NCI-H2171 (cell line): ENCODE measurements at places on chromosomes 13 and 19.
A peak's percentile ranks its signal among the peaks of the same experiment; 100 is the strongest.

DNA sequence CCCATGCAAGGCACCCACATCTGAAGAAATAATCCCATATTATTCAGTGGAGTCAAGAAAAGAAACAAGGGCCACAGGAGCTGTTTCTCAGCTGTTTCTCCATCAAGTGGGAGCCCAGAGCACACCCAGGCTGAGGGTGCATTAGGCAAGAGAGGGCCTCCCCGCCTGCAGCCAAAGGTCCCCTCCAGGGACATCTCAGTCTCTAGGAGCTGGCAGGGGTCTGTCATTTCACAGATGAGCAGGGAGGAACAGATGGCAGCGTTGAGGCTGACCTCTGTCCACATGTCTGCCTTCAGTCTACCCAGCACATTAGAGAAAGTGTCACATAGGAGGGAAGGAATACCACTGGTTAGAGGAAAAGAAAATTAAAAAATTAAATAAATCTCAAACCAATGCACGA lies 157.7 kb downstream of the ZNF536 start:
- DNase-seq: peak; percentile 7

- DNase-seq: no peak
These were observed 92.7 kb downstream of the AKAP11 start for GRCh38 chr13:42364613-42365000.

DNA sequence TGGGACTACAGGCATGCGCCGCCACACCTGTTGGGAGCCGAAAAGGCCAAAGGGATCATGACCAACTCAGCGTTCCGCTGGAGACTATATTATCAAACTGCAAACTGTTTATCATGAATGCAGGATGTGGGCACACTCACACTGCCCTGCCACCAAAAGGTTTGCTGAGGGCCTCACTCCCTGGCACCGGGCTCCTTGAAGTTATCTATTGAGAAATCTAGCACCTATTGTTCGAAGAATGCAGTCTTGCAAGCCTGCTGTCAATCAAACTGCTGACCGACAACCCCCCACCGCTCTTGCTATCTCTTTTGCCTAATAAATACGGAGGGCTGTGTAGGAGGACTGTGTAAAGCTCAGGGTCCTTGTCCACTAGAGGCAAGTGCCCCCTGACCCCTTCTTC lies 5.2 kb upstream of the ZNF836 start:
- no peak for DNase-seq

DNA sequence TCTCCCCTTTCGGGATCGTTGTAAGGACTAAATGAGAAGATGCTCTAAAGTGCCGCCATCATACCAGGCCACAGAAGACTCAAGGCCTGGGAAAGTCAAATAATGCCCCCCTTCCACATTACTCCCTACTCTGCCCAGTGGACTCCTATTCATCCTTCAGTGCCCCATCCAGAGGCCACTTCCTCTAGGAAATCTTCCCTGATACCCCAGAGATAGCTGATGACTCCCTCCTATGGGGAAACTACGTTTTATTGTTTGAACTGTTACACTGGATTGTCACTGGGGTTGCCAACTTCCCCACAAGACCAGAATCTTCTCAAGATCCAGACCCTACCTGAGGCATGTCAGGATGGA lies 14.2 kb downstream of the MEIS3 start:
- DNase-seq: no peak

- DNase-seq: no peak
These were observed 4.0 kb downstream of the RDH13 start for GRCh38 chr19:55058781-55059610.

DNA sequence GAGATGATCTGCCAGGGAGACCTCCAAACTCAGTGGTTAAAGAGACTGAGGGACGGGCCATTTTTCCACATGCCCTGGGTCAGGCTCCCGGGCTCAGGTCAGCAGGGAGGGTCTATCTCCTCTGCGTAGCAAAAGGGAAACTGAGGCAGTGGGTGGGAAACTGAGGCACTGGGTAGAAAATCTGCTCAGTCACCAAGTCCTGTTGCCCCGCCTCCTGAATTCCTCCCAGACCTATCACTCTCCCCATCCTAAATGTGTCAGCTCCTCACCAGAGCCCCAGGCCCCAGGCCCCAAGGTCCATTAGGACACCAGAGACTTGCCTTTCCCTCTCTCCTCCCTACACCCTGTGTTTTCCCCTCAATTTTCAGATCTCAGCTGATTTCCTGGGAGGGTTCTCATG lies 2.4 kb downstream of the CD320 start:
- no peak for DNase-seq

- DNase-seq: no peak
These were observed 15.4 kb upstream of the CSNK1G2 start for GRCh38 chr19:1925544-1925943.

DNA sequence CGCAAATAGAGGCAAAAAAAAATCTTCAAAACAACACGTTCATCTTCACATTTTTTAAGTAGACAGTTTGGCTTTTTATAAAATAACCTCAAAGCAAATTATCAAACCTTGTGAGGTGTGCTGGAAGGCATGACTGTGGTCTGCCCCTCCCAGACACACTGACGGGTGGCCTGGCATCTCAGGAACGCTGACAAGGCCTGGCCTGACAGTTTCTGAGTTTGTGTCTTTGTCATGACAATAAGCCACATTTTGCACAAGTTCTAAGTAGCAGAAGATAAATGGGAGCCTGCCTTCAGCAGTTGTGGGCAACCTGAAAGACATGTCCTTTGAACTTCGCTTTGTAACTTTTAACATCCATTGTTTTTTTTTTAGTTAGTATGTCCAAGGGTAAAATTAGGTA lies 38.5 kb downstream of the SOX21 start:
- no peak for DNase-seq

DNA sequence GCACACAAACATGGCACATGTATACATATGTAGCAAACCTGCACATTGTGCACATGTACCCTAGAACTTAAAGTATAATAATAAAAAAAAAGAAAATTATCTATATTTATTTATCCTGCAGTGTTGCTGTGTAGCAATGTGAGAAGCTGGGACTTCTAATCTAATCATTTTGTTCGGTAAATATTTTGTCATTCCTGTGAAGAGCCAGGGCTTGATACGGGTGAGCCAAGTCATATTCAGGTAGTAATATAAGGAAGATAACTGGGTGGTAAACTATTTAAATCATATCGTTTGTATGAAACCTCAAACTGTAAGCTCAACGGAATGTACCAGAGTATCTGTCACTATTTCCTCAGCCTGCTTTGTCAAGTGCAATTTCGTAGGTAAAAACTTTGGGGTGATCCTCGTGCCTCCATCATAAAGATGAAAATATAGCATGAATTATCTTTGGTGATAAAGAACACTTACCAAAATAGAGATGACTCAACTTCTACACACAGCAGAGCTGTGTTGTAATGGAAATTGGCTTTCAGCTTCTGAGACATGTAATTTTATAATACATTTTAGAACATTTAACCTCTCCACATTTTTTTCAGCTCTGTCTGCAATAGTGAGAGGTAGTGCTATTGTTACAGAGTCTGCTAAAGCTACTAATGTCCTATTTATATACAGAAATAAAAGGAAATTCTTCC lies 92.9 kb downstream of the PCDH9 start:
- no peak for DNase-seq

GRCh38 chr13:44128552-44129001 lies 245.0 kb upstream of the SERP2 start:
- DNase-seq: no peak

GRCh38 chr19:8423817-8424223 lies 10.7 kb downstream of the MARCHF2 start:
- DNase-seq: peak; percentile 33

GRCh38 chr13:86554066-86554465 lies 754.8 kb upstream of the SLITRK6 start:
- no peak for DNase-seq

- no peak for DNase-seq
These were observed 17.7 kb upstream of the SERPINE3 start for GRCh38 chr13:51321836-51322235.

DNA sequence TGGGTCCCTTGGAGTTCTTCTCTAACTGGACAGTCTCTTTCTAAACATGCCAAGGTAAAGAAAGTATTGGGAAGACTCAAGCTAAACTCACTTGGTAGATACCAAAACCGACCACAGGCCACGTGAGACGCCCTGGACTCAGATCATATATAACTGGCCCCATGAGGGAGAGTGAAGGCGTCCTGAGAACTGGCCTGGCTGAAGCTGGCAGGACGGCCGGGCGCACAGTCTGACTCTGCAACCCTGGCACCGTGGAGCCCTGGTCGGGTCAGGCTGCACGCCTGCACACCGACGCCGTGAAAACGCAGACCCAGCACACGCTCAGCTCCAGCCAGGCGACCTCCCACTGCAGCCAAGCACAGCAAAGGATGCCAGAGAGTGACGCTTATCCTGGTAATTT lies 122.5 kb upstream of the SPACA7 start:
- DNase-seq: no peak

GRCh38 chr19:14556662-14557188 lies 15.1 kb downstream of the NDUFB7 start:
- DNase-seq: no peak

DNA sequence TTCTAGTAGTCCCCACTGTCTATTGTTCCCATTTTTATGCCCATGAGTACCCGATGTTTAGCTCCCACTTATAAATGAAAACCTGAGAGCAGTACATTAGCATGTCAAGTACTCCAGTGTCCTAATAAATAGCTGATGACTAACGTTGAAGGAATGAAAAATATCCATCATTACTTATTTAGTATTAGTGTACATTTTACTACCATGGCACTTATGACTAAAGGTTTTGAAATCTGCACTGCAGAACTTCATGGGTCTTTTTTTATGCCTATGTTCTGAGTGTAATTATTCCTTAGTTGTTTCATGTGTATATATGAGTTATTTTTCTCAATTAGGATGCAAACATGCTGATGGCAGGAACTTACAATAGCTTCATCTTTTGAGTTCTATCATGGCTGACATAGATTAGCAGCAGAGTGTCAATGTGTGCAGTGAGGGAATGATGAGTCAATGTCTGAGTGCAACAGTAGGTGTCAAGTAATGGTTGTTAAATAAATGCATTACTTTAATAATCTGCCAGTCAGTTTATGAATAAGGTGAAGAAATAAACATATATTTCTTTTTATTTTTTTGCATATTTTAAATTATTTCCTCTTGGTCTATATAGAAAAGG lies 188.4 kb downstream of the ITGBL1 start:
- no peak for DNase-seq

DNA sequence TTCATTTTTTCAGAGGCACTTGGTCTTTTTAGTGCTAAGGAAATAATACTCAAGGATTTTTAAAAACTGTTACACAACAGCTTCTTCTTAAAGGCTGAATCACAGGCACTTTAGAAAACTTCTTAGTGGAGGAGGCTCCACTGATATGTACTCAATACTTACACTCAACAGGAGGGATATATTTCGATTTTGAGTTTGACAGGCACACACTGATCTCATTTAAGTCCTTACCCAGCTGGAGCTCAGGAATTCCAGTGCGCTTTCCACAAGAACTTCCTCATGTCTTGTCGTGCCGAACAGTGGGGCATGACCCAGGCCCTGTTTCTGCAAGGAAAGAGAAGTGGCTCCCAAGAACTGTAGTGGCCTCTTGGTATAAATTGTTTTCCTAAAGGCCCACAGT lies 103.8 kb downstream of the RGCC start:
- DNase-seq: no peak

DNA sequence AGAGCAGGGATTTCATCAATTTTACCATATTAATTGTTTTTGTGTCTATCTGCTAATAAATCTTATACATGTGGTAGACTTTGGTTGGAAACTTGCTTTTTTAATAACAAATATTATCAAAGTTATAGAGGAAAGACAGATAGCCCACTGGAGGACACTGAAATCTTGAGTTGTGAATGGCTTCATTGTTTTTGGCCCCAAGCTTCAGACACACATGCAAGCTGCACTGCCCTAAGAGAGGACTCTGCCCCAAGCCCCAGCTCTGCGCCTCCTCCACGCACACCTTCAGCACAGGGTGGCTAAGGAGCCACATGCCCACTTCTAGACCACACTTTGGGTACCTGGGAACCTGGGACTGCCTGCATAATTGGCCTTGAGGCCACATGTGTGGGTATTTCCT lies 35.2 kb downstream of the RCBTB2 start:
- no peak for DNase-seq

- no peak for DNase-seq
These were observed 14.9 kb downstream of the SPART start for GRCh38 chr13:36331280-36331679.

- DNase-seq: no peak
These were observed 85.6 kb downstream of the KL start for GRCh38 chr13:33101835-33102234.

- no peak for DNase-seq
These were observed 442.9 kb downstream of the HS6ST3 start for GRCh38 chr13:96532804-96533203.

GRCh38 chr19:13234518-13234917 lies 84.3 kb downstream of the IER2 start:
- no peak for DNase-seq

DNA sequence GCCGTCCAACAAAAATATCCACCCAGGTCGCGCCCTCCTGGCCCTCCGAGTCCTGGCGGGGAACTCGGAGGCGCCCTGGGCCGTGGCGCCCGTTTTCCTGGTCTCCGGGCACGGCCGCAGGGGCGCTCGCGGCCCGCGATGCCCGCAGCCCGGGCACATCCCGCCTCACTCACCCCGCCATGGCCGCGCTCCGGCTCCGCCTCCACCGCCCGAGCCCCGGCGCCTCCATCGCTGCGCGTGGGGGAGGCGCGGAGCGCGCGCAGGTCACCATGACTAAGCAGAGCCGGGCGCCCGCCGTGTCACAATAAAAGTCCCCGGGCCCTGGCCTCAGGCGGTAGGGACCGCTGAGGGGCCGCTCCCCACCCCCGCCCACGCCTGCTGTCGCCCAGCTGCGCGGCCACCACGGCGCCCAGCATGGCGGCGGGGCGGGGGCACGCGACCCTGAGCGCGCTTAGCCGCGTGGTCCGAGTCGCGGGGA lies 593 bp downstream of the KEAP1 start:
- DNase-seq: peak; percentile 94

DNA sequence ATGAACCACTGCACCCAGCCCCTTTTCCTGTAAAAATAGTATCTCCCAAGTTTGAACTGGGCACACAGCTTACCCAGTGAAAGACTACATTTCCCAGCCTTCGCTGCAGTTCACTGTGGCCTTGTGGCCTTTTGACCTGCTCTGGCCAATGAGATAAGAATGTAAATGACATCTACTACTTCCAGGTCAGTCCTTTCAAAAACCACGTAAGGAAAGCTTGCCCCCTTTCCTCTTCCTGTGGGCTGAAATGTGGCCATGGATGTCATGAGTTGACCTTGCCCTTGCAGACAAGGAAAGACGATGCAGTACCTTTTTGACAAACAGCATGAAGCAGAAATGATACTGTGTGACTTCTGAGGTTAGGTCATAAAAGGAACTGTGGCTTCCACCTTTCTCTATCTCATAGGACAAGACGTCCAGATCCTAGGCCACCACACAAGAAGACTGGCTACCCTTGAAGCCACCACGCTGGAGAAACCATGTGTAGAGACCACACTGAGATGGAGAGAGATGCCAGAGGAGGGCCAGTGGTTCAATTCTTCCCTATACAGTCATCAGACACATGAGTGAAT lies 19.9 kb downstream of the ACER1 start:
- no peak for DNase-seq
